ENCODE measurements at places on chromosomes 4 and X. TPM values are rescaled to one million over a fixed set of nuclear protein-coding genes. Genes with fewer than 3 reads are reported as not detected.

DNA sequence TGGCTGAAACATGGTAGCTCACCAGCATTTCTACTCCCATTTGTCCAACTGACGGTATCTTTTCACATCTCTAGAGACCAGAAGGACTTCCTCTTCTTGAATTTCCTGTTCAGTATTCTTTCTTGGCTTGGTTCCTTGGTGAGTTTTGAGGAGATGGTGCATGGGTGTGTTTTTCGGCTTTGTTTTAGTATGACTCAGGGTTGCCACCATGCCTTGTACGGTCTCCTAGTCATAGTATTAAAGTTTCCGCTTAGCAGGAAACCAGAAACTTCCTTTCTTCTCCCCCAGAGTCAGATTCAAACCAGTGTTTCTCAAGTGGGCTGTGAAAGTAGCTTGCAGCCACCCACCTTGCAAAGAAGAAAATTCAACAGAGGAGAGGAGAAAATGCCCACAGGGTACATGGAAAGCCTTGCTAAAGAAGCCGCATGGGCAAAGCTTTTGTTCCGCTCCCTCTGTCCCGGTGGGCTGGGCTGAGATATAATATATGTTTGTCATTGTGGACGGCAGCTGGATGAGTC lies 5.7 kb downstream of the CD99 start:
- H3K4me1 ChIP-seq, result peaks cover 82% of the 10 kb centered on the region
- no peak for DNase-seq
- H3K27me3 ChIP-seq, result no peaks in the 10 kb centered on the region
- peak overlapping the region; percentile 18 for H3K27ac ChIP-seq
- peak overlapping the region; percentile 45 for H3K4me3 ChIP-seq
- no peaks in the 10 kb centered on the region for H3K36me3 ChIP-seq

GRCh38 chr4:56224641-56225040 lies 162.7 kb downstream of the AASDH start:
- DNase-seq, result no peak
- no peaks in the 10 kb centered on the region for H3K27me3 ChIP-seq
- no peaks in the 10 kb centered on the region for H3K36me3 ChIP-seq
- H3K4me1 ChIP-seq, result no peaks in the 10 kb centered on the region

- no peaks in the 10 kb centered on the region for H3K27me3 ChIP-seq
- no peak overlapping the region for H3K27ac ChIP-seq
- peaks cover 70% of the 10 kb centered on the region for H3K4me1 ChIP-seq
These were observed 65.5 kb upstream of the LAS1L start for GRCh38 chrX:65600106-65600505.

DNA sequence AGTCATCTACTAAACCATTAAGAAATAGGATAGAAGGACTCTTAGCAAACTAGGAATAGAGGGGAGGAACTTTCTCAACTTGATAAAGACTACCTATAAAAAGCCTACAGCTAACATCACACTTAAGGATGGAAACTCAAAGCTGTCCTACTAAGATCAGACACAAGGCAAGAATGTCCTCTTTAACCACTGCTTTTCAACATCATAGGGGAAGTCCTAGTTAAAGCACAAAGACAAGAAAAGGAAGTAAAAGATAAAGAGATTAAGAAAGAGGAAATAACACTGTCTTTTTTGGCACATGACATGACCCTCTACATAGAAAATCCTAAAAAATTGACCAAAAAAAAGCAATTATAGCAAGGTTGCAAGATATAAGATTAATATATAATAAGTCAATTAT lies 136.6 kb downstream of the FBXW7 start:
- no peaks in the 10 kb centered on the region for H3K36me3 ChIP-seq
- peak; percentile 34 for DNase-seq
- no peak overlapping the region for H3K4me3 ChIP-seq
- H3K27me3 ChIP-seq, result no peaks in the 10 kb centered on the region

DNA sequence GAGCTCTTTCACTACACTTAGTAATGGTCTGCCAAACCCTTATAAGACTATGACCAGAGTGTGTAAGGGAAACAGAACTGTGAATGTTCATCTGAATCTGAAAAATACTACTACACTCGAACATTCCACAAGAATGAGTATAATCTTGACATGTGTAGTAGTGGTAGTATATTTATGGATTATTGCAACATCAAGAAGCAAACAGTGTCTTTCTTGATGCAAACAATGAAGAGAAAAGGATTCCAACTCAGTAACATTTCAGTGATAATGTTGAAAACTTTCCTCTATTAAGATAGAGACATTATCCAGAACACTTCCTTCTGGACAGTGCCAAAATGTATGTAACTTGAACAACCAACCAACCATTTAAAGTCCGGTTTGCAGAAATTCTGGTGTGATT lies 394.7 kb upstream of the CPEB2 start:
- no peaks in the 10 kb centered on the region for H3K4me1 ChIP-seq
- H3K27ac ChIP-seq, result no peak overlapping the region
- no peaks in the 10 kb centered on the region for H3K27me3 ChIP-seq
- no peak overlapping the region for H3K4me3 ChIP-seq

DNA sequence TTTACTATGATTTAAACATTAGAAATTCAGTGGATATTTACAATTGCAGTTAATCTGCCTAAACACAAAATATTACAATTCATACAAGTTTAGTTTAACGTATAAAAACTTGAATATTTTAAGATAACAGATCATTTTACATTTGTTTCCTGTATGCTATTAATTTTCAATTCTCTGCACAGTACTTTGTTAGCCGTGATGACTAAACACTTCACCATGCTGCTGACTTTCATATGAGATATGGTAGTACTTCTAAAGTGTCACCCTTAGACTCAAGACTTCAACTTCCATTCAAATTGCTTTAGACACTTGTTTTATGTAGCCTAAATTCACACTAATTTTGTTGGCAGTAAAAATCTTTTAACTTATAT lies 1646.4 kb upstream of the ADGRL3 start:
- no peak overlapping the region for H3K4me3 ChIP-seq
- H3K36me3 ChIP-seq, result no peaks in the 10 kb centered on the region
- no peak for DNase-seq
- no peak overlapping the region for H3K27ac ChIP-seq
- no peaks in the 10 kb centered on the region for H3K27me3 ChIP-seq

- peaks cover 96% of the 10 kb centered on the region for H3K36me3 ChIP-seq
- no peak overlapping the region for H3K4me3 ChIP-seq
- no peak overlapping the region for H3K27ac ChIP-seq
- no peaks in the 10 kb centered on the region for H3K4me1 ChIP-seq
- no peak for DNase-seq
- H3K27me3 ChIP-seq, result no peaks in the 10 kb centered on the region
These were observed 16.0 kb downstream of the LRPAP1 start for GRCh38 chr4:3516061-3516835.

DNA sequence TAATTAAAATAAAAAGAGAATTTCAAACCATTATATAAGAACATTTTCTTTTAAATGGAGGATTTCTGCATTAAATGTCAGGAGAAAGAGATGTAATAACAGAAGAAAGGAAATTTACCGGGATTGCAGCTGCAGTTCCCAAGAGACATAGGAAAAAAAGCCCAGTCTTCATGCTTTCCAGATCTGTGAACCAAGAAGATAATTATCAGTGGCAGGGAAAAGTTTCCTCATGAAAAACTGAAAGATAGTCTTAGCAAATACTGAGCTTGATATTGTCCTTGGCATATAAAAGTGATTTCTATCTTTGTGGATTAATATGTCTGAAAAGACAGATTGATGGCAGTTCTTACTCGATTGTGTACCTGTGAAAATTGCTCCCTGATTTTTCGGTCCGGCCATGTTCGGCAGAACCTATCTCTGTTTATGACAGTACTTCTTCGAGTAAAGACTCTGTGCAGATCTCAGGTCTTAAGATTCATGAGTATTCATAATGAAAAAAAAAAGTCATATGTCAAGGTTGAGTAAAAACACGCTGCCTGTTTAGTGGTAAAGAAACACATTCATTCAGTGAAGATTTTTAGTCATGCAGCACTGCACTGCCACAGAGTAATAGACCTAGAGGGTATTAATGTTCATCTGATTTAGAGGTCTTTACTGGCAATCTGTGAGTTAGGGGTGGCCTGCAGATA lies 29.6 kb downstream of the SPARCL1 start:
- no peaks in the 10 kb centered on the region for H3K36me3 ChIP-seq
- no peak overlapping the region for H3K27ac ChIP-seq
- DNase-seq, result no peak
- no peaks in the 10 kb centered on the region for H3K4me1 ChIP-seq

DNA sequence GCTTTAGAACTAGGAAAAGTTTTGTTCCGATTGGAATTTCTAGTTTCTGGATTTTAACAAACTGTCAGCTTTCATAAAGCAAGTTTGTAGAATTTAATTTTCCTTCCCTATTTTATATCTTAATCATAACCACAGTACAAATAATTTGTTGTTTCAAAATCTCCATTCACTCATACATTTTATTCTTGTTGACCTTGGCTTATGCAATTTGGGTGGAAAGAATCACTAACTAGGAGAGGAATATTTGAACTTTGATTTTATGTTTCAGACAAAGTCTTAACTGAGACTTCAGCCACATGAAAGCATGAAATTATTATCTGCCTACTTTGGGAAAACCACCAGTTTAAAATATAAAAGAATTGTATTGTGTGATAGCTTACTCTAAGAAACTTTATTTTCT lies 427.9 kb downstream of the SPRY1 start:
- no peaks in the 10 kb centered on the region for H3K27me3 ChIP-seq
- no peaks in the 10 kb centered on the region for H3K4me1 ChIP-seq
- H3K36me3 ChIP-seq, result no peaks in the 10 kb centered on the region
- no peak overlapping the region for H3K4me3 ChIP-seq

- H3K4me3 ChIP-seq, result no peak overlapping the region
- no peak for DNase-seq
These were observed 433.5 kb downstream of the AFF2 start for GRCh38 chrX:148933881-148934280.

Gene MAGEA2
- total RNA-seq, result not detected

Gene KIAA1210
- total RNA-seq, result not detected

Gene CCDC158
- total RNA-seq, result not detected

All from naive thymus-derived CD4-positive, alpha-beta T cell (primary cell).